ENCODE measurements at places on chromosomes 2 and 18. TPM values are rescaled to one million over a fixed set of nuclear protein-coding genes. Genes with fewer than 3 reads are reported as not detected.

DNA sequence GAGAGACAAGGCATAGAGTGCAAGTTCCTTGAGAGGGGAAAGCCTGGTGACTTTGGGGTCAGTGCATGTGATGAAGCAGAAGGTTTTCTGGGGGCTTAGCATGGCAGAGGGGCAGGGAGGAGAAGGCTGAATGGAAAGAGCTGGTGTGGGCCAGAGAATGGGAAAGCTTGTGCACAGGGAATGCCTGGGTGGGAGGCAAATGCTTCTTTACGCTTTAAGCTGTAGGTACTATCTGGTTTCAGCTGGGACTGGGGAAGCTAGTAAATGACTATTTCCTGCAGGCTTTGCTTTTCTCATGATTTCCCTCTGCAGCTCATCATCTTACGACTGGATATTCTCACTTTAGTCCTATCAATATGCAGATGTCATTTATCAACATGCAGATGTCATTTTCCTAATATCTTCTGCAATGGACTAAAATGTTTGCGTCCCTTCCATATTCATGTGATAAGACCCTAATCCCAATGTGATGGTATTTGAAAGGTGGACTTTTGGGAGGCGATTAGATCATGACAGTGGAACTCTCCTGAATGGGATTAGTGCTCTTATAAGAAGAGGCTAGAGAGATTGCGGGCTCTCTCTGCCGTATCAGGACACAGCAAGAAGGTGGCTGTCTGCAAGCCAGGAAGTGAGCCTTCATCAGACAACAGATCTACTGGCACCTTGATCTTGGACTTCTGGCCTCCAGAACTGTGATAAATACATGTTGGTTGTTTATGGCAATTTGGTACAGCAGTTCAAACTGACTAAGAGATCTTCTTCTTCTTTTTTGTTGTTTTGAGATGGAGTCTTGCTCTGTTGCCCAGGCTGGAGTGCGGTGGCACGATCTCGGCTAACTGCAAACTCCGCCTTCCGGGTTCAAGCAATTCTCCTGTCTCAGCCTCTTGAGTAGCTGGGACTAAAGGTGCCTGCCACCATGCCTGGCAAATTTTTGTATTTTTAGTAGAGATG lies 50.1 kb downstream of the MYCN start:
- no peak for DNase-seq

- DNase-seq, result peak; percentile 35
These were observed 224.5 kb downstream of the UXS1 start for GRCh38 chr2:105969552-105969951.

Gene ME2
- 64.8 TPM for total RNA-seq

DNA sequence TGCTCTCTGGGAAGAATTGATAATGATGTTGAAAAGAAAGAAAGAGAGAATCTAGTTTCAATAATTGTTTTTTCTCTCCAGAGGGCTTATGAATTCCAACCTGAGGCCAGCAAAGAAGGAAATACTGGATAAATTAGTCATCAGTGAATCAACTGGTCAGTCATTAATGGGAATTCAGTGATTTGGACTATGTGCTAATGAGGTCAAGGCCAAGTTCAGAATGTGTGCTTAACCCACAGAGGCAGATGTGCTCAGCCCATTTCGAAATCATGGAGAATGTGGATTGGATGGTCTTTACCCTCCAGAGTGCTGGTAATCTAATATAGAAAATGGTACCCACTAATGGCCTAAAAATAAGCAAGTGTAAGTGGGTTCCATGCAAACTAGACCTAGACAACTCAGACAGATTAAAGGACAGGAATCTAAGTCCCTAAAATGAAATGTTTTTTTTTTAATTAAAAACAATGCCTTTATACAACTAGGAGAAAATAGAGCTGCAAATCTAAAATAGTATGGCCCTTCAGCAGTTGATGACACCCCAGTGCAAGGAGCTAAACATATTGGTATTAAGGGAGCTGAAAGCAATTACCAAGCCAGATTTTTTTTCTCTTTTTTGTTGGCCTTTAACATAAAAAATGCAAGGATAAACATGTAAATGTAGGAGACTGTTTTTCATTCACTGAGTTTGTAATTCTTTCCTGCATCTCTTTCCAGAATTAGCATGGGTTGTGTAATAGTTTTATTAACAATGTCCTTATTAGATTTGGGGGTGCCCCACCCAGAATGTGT lies 296.9 kb downstream of the SATB2 start:
- peak; percentile 48 for DNase-seq
